ENCODE measurements at places on chromosomes 5 and 9. TPM values are rescaled to one million over a fixed set of nuclear protein-coding genes. Genes with fewer than 3 reads are reported as not detected.

CNTNAP3B gene
- total RNA-seq = 16.6 TPM

EGFL7 gene
- 8.2 TPM for total RNA-seq

PCDHGA5 gene
- total RNA-seq = 1.5 TPM

FBP1 gene
- total RNA-seq = not detected

Measured in mammary epithelial cell (primary cell).